ENCODE measurements at places on chromosomes 4 and X. TPM values are rescaled to one million over a fixed set of nuclear protein-coding genes. Genes with fewer than 3 reads are reported as not detected.

Gene IL13RA2
- 5.3 TPM for total RNA-seq

Gene RAB33A
- 0.17 TPM for total RNA-seq

Gene HTR2C
- total RNA-seq, result not detected

Gene FBXL5
- total RNA-seq, result 35.8 TPM

Gene VSIG4
- not detected for total RNA-seq

Gene MANBA
- total RNA-seq, result 52.7 TPM

Gene STBD1
- 5.2 TPM for total RNA-seq

Gene NRK
- not detected for total RNA-seq

Gene GPR143
- not detected for total RNA-seq

Gene BEND2
- not detected for total RNA-seq

Gene PDK3
- total RNA-seq, result 0.55 TPM

Gene FAT1
- total RNA-seq, result 392 TPM

Gene HTN3
- total RNA-seq, result not detected

Gene FMR1NB
- total RNA-seq, result not detected

Gene RPS6KA3
- total RNA-seq, result 25.1 TPM

Gene EDA
- total RNA-seq, result 0.08 TPM

Gene TBC1D9
- total RNA-seq, result 18.3 TPM

Gene POF1B
- not detected for total RNA-seq

Gene EFNB1
- 4.8 TPM for total RNA-seq

Gene MAGEC3
- total RNA-seq, result not detected

Gene SERPINA7
- total RNA-seq, result not detected

Gene RPL10
- 1,672 TPM for total RNA-seq

Gene PUDP
- total RNA-seq, result 24.7 TPM

Gene PLAC8
- 3.7 TPM for total RNA-seq

Gene DHX15
- total RNA-seq, result 126 TPM

Gene C4orf36
- 1.1 TPM for total RNA-seq

Gene NCAPG
- 32.4 TPM for total RNA-seq

Gene NSDHL
- total RNA-seq, result 19.7 TPM

Gene GSX2
- total RNA-seq, result not detected
